H9 (cell line): ENCODE measurements at places on chromosomes 5 and 9.

DNA sequence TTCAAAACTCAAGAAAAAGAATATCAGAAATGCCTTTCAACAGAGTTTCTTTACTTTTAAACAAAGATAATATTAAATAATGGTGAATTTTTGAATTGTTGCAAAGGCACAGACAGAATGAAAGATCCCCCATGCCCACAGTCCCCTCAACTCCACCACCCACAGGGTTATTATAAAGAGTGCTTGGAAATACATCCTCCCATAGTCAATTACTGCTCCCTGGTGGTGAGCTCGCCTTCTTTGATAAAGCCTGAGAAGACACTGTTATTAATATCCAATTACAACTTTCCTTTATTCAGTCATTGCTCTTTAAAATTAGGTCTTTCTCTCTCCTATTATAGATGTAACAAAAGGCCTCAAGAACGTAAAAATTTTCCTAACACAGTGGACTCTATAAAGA is 490.2 kb upstream of the RORB start:
- DNase-seq = peak; percentile 27

- no peak for DNase-seq
Observed at GRCh38 chr5:139681466-139681865, 33.3 kb downstream of the CXXC5 start.

GRCh38 chr5:22056601-22057000 is 796.5 kb downstream of the CDH12 start:
- no peak for DNase-seq

- no peak for DNase-seq
Observed at GRCh38 chr5:134969166-134969565, 1.5 kb downstream of the CATSPER3 start.

GRCh38 chr5:178991190-178992145 is 3.7 kb downstream of the GRM6 start:
- DNase-seq = no peak

DNA sequence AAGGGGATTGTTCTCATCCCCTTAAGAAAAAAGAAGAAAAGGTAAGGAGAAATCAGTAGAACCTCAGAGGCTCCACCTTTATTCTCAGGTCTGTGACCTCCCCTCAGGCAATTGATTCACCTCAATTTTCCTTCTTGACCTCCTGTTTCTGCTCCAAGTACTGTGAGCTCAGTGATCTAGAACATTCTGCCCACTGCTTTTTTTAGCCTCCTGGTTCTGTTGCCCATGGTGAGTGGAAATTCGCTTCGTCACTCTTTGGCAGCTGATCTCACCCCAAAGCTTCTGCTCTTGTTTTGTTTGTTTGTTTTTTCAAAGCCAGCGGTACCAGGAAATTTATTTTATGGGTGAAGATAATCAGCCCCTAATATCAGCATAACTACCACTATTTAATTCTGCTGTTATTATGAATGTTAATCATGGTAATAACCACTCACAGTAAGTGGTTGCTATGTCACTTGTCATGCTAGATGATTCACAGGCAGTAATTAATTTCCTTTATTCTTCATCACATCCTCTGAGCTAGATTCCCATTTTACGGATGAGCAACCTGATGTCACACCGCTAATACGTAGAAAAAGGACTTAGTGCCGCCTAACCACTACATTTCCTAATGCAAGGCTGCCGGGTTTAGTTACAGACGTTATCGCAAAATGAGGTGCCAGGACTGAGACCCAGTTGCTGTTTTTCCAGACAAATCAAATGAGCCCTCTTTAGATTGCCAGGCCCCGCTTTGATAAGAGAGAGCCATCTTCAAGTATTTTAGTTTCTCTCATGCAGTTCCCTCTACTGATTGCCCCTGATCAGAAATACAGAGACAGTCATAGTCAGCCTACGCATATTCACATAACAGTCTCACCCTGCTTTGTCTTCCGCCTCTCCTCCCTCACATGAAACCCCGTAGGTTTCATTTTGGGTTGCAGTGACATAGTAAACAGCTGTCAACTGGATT is 78.2 kb downstream of the CYFIP2 start:
- no peak for DNase-seq

DNA sequence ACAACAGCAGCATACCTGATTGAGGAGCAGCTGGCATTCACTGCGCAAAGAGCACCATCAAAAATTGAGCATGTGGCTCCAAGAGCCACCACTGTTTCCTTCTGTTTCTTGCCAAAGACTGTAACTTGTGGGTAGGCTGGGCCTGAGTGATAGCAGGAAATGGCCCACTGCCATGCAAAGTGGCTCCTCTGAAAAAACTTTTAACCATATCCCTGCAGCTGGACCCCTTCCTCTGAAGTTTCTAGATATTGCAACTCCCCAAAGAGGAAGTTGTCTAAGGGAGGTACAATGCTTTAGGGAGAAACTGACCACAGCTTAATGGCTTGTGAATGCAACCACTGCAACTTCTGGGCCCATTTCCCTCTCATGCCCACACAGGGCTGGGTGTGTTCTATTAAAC is 355.4 kb upstream of the PDE4D start:
- no peak for DNase-seq

DNA sequence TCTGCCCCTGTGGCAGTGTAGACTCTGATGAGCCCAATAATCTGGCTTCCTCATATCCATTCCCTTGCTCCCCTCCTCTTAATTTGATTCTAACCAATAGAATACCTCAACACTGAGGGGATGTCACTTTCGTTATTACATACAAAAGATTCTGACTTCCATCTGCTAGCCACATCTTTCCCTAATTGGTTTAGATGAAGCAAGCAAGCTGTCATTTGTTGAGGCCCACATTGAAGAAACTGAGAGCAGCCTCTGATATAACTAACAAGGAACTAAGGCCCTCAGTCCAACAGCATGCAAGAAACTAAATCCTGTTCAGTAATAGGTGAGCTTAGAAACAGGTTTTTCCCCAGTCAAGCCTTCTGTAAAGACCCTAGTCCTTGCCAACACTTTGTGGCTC is 5.8 kb downstream of the ADAMTS6 start:
- DNase-seq = no peak

DNA sequence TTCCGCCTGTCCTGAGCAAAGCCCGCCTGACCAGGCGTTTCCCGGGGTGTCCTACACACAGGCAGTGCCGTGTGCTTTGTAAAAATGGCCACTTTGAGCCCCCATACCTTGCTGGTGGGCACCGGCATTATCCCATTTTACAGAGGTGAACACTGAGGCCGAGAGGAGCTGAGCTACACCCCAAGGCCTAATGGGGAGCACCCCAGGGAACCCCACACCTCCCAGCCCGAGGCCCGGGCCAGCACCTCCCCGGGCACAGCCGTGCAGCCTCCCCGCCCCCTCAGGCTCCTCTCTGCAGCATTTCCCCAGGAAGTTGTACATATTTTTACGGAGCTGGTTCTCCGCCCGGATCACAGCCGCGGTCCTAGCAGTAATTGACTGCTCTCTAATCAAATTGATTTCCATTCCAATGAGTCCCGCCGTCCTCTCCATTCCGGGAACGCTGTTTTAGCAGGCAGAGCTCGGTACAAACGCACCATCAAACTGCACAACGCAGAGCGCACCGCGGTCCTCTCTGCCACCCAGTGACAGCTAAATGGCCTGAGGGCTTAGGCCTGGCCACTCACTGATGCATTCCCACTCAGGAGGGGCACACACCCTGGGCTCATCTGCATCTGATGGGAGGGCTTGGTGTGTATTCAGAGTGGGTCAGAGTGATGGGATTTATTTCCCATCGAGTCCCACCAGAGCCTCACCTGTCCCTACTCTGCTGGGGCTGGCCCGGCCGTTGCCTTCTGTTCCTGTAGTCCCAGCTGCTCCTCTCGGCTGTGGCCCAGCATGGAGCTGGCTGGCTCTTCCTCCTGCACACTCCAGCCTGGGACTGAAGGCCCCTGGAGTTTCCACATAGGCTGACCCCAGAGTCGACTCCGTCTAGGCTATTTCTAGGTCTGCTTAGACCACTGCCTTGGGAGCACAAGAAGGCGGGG is 36.2 kb upstream of the UBAC1 start:
- no peak for DNase-seq

GRCh38 chr9:92492781-92493401 is 10.6 kb upstream of the ASPN start:
- no peak for DNase-seq

GRCh38 chr5:111728941-111729340 is 28.1 kb downstream of the NREP start:
- no peak for DNase-seq

DNA sequence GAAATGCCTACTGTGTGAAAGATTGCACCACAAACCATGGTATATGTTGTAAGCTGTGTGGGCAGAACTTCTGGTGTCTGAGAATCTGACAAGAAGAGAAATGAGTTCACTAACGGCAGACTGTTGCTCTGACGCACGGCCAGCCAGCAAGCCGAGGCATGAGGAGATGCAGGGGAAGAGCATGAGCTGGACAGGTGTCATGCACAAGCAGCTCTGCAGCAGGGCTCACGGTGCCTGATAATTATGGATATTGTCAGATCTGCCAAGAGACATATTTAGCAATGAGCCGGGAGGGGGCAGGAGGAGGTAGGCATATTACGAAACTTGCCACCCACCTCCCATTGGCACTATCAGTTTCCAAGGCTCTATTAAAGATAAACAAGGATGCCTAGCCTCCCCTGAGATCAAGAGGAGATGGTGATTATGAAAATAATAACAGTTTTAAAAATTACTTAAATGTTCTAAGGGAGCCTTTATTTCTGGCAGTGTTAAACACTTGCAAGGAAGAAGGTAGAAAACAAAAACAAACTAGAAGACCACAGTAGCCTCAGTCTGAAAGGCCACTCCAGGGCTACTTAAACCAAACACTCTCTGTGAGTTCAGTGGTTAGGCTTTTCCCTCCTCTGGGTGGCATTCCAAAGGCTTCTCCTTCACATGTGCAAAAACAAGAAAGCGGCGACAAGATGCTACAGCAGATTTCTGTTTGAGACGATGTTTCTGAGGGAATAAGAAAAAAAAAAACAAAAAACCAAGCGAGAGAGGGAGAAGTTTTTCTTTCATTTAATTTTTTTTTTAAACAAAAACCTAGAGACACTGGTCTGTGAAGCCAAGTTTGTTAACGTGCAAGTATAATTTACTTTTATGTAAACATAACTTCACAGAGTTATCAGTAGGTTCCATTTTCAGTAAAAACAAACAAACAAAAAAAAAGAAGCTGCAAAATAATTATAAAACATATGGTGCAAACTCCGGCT is 339.5 kb downstream of the BNC2 start:
- DNase-seq = no peak

DNA sequence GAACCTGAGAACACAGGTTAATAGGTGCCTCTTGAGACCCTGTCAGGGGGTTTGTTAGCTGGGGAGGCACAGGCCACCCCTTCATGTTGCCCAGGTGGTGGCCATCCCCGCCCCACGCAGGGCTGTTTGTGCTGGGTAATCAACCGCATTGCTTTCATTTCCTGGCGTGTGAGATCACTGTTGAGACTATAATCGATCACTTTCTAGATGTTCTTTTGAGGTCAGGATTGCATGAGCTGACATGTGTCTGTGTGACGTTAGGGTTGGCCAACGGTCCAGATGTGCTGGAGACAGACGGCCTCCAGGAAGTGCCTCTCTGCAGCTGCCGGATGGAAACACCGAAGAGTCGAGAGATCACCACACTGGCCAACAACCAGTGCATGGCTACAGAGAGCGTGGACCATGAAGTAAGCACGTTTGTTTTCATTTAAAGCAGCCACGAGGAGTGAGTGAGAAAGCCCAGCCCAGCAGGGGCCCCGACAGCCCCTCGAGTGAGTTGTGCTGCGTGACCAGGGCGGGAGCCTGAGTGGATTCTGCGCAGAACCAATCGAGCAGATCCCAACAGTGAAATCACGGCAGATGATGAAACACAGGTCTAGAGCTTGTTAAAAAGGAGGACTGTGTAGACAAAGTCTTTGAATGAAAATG is 115.0 kb upstream of the CACNA1B start:
- DNase-seq = no peak

DNA sequence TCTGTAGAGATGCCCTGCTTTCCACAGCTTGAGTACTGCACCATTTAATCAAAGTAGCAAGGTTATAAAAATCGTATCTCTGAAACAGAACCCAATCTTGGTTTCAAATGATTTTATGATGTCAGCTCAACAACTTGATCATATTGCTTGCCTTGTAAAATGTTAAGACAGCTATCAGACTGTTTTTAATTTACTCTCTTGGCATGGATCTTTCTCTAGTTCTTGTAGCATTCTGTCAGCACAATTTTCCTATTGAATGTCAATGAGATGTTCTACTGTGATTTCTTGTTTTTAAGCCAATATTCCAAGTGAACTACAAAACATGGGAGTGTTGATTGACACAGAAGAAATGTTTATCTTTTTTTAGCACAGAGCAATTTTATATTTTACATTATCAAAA is 313.4 kb downstream of the CDH12 start:
- no peak for DNase-seq

DNA sequence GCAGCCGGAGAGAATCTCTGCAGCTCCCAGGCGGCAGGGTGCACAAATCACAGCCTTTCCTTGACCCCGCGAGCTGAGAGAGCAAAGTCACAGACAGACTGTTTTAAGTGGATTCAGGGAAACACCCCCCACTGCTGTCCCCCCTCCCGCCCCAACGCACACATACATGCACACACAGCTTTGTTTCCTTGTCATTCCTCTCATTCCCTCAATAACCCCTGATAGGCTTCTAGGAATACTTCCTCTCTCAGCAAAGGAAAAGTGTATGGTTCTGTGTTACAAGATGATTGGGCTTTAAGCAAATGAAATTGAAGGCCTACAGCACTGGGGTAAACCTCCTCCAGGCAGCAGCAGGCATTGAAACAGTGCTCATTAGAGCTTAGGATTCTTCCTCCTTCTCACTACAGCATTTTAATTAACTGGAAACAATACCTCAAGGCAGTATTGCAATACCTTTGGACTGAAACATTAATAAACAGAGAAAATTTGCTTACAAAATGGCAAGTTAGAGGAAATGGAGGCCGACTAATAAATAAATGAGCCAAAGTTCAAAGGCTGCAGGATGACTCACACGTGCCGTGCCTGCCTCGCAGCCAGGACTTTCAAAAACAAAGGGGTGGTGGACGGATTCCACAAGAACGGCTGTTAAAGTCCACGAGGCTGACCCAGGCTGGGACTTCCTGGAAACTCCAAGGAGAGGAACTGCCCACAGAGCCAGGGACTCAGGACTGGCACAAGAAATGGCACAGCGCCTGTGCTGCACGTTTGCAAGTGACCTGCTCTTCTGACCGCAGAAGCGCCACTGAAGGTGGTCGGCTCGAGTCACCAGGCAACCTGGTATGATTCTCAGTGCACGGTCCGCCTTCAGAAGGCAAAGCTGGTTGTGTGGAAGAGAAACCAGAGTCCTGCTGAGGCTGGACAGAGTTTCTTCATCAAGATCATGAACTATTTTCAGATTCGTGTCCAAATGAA is 236.2 kb downstream of the SYK start:
- no peak for DNase-seq
